ENCODE measurements at places on chromosomes 6 and 20. TPM values are rescaled to one million over a fixed set of nuclear protein-coding genes. Genes with fewer than 3 reads are reported as not detected.

SF3B5 gene
- 280 TPM for total RNA-seq

DST gene
- 169 TPM for total RNA-seq

SNAP91 gene
- not detected for total RNA-seq

PXDC1 gene
- total RNA-seq, result 67.0 TPM

HFE gene
- 12.9 TPM for total RNA-seq

IPCEF1 gene
- 0.51 TPM for total RNA-seq

SIRPB2 gene
- total RNA-seq, result not detected

CGA gene
- total RNA-seq, result not detected

ZNFX1 gene
- total RNA-seq, result 22.4 TPM

Measured in mesangial cell (primary cell).